GOT3 (cell line): ENCODE measurements at places on chromosomes 4 and X.

DNA sequence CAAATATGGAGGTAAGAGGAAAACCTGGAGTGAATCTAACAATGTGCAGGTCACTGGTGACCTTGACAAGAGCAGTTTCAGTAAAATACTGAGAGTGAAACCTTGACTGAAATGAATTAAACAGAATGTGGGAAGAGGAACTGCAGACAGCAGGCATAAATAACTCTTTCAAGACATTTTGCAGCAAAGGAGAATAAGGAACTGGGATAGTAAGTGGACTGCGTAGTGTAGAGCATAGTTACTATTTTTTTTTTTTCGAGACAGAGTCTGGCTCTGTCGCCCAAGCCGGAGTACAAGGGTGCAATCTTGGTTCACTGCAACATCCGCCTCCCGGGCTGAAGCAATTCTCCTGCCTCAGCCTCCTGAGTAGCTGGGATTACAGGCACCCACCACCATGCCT is 24.0 kb downstream of the RBMX start:
- DNase-seq, result no peak

GRCh38 chr4:187929024-187929423 is 66.5 kb upstream of the ZFP42 start:
- DNase-seq, result no peak

GRCh38 chrX:101931136-101931487 is 715 bp downstream of the ZMAT1 start:
- no peak for DNase-seq

DNA sequence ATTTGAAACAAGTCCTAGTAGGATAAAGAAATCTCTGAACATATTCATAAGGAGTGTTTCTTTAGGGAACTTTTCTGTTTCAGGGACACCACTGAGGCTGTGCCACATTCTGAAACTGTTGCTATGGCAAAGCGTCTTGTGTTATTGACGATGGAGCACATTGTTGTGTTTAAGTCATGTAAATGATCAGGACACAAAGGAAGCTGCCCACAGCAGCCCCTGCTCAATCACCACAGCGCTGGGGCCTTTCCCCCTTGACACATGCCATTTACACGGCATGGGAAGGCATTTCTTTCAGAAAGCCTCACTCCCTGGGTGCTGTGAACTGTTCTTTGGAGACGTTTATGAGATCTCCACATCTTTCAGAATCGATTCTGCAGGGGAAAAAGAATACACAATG is 39.8 kb upstream of the MID1 start:
- DNase-seq, result no peak

- DNase-seq, result no peak
These were observed 211.9 kb upstream of the KIT start for GRCh38 chr4:54445866-54446265.

DNA sequence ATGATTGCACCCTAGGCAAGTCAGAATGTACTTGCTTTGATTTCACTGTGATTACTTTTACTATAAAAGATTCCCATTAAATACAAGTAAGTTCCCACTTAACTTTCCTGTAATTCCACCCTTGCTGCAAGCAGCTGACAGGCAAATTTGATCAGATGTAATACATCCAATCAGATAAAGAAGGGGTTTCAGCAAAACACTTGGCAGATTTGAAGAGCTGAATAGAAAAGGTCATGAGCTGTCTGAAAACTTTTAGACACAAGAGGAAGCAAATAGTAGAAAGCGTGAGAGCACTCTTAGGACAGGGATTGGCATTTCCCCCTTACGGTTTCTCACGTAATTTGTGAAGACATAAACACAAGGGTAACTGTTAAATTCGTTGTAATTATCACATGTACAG is 22.8 kb downstream of the HSD17B13 start:
- DNase-seq, result no peak

DNA sequence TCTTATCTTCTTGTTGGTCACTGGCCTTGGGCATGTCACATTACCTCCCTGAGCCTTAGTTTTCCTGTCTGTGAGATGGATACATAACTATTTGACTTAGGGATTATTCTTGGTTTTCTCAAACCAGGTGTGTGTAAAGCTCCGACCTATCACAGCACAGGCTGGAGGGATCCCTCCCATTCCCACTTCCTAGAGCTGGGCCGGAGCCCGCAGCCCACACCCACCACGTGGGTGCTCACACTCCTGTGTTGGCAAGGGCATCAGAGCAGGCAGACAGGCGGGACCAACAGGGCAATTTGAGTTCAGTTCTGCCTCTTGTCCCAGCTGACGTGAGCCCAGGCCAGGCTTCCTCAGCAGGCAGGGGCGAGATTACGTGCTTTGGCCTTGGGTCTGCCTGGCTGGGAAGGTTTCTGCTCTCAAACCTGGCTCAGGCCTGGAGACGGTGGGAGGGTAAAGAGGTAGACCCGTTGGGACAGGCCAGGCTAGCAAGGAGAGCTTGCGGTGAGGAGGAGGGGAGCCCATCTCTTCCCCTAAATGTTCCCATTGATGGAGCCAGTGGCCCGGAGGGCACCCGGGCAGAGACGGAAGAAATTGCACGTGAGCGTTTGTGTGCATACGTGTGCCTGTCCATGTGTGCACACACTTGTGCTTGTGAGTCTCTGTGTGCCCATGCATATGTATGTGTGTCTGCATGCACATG is 734 bp upstream of the SH3TC1 start:
- DNase-seq, result no peak

DNA sequence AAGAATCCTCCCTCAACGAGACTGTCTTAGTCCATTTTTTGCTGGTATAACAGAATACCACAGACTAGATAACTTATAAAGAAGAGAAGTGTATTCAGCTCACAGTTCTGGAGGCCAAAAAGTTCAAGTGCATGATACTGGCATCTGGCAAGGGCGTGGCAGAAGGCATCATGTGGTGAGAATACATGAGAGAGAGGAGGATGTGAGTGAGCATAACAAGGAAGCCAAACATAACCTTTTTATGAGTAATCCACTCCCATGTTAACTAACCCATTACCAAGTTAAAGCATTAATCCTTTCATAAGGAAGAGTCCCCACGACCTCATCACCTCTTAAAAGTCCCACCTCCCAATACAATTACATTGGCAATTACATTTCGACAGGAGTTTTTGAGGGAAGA is 504.6 kb downstream of the IQCM start:
- no peak for DNase-seq

GRCh38 chr4:52110171-52110570 is 59.1 kb downstream of the SPATA18 start:
- DNase-seq, result no peak

GRCh38 chr4:18734405-18734804 is 712.9 kb upstream of the LCORL start:
- DNase-seq, result no peak

- DNase-seq, result peak; percentile 29
These were observed 11.6 kb upstream of the TTC29 start for GRCh38 chr4:146957237-146957636.

- no peak for DNase-seq
These were observed 24.0 kb upstream of the TMEM255A start for GRCh38 chrX:120335289-120335688.

GRCh38 chrX:124217304-124218251 is 114.9 kb upstream of the TEX13D start:
- no peak for DNase-seq

GRCh38 chr4:56611501-56611900 is 69.6 kb downstream of the HOPX start:
- DNase-seq, result no peak

GRCh38 chr4:98166025-98166730 is 22.9 kb upstream of the STPG2 start:
- no peak for DNase-seq

DNA sequence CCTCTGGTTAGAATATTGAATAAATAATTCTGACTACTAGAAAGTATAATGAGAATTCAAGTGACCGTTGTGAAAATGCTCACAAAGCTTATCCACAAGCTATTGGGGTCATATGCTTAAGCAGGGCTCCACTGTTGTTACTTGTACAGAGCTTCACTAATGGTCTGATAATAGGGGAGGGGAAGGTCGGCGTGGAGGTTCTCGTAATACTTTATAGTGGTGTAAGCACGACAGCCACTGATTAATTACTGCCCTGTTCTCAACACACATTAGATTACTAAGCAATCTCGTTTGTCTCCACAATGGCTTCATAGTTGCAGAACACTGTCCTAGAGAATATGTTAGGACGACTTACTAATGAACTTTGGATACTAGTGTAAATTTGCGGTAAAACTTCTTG is 11.6 kb downstream of the UNC5C start:
- DNase-seq, result no peak
